ENCODE measurements at places on chromosomes 12 and 14. TPM values are rescaled to one million over a fixed set of nuclear protein-coding genes. Genes with fewer than 3 reads are reported as not detected.

DNA sequence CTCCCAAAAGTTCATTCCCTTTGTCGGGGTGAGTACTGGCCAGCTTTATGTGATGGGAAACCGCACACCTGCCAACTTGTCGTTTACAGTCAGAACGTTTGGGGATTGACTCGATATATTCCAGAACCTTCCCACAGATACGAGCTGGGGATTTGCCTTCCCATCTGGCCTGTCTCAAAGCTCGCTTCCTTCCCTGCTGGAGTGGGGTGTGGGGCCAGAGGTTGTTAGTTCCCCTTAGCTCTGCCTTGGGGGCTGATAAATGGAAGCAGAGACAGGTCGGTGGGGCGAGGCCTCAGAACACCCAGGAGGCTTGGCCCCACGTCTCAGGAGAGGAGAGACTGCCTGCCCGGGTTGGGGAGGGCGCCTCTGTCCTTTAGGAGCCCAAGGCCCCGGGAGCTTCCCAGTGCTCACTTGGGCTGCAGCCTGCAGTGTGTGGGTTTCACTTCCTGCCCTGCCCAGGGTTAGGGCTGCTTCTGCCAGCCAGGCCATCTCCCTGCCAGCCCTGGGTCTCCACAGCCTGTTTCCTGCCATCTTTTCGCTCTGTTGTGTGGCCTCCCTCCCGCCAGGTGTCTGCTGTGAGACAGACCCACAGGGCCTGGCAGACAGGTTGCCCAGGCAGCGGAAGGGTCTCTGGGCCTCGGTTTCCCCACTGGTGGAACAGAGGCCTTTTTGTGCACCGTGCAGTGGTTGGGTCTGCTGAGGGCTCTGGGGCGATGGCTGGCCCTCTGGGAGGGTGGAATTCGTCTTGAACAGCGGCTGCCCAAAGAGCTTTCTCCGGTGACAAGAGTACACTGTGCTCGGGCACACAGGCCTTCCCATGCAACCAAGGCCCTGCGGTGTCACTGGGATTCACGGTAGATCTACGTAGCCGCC lies 8.1 kb upstream of the TEX22 start:
- peak; percentile 40 for DNase-seq

DNA sequence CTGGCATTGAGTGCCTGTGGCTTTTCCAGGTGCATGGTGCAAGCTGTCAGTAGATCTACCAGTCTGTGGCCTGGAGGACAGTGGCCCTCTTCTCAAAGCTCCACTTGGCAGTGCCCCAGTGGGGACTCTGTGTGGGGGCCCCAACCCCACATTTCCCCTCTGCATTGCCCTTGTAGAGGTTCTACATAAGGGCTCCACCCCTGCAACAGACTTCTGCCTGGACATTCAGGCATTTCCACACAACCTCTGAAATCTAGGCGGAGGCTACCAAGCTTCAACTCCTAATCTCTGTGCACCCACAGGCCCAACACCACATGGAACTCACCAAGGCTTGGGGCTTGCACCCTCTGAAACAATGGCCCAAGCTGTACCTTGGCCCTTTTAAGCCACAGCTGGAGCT lies 102.7 kb upstream of the PLEKHG7 start:
- no peak for DNase-seq

DNA sequence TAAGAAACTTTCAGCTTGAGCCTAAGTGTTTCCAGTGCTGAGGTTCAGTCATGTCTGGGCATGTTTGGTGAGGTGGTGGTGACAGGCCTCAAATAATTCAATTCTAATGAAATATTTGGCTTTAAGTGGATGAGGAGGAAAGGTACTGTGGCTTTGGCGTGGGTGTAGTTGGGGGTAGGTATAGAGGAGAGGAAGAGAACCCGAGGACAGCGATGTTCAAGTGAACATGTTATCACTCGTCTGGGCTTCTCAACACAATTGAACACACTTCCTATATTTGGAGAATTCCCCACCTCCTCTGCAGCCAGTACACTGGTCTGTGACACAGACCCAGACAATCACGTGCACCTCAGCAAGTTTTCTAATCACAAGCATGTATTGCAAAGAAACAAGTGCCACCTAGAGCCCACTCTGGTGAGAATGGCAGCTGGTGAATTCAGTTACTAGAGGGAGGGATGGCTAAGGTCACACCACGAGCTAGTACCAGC lies 53.0 kb downstream of the IFNG-AS1 start:
- DNase-seq: no peak

DNA sequence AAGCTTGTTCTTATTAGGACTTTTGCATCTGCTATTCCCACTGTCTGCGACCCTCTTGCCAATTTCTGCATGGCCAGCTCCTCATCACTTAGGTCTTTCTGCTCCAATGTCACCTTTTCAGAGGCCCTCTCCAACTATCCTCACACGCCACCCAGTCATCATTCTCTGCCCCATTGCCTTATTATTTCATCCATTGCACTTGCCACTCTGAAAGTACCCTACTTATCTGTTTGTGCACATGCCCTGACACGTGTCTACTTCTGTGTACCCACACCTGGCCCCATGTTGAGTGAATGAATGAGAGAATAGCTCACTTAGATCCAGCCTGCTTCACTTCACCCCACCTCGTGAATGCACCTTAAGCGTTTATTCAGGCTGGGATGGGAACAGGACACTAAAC lies 218.7 kb upstream of the TBX3 start:
- no peak for DNase-seq

GRCh38 chr12:124217508-124218242 lies 77.2 kb upstream of the RFLNA start:
- DNase-seq: no peak

GRCh38 chr12:124457287-124458219 lies 109.9 kb downstream of the NCOR2 start:
- peak; percentile 74 for DNase-seq

GRCh38 chr14:104132981-104133380 lies 5.4 kb upstream of the KIF26A start:
- DNase-seq: peak; percentile 8

DNA sequence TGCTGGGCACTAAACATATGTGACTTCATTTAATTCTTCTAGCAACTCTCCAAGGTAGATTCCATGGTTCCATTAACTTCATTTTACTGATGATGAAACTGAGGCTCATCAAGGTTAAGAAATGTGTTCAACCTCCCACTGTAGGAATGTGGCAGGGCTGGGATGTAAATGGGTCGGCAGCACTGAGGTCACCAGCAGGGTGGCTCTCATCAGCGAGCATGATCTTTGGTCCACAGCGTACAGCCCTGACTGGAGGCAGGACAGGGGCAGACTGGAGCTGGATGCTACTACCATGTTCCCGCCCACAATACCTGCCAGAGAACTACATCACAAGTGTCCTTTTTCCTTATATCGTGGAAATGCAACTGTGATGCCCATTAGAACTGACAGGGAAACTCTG lies 4.6 kb downstream of the APPL2 start:
- no peak for DNase-seq

Gene PZP
- total RNA-seq: 0.28 TPM

Gene ZNF385A
- total RNA-seq: 4.0 TPM

Gene OTOGL
- 1.4 TPM for total RNA-seq

Gene WNT1
- not detected for total RNA-seq
